ENCODE measurements at places on chromosomes 2 and 18. TPM values are rescaled to one million over a fixed set of nuclear protein-coding genes. Genes with fewer than 3 reads are reported as not detected.
A peak's percentile ranks its signal among the peaks of the same experiment; 100 is the strongest.

- no peak for DNase-seq
- H3K36me3 ChIP-seq, result no peaks in the 10 kb centered on the region
- peaks cover 2% of the 10 kb centered on the region for H3K27me3 ChIP-seq
These were observed 506.9 kb upstream of the MYT1L start for GRCh38 chr2:2837746-2838547.

The CTNNA2 gene
- total RNA-seq, result 0.62 TPM

The TYMS gene
- 19.7 TPM for total RNA-seq

GRCh38 chr2:238942080-238942725 lies 94.3 kb downstream of the TWIST2 start:
- no peak for DNase-seq
- H3K27me3 ChIP-seq, result peaks cover 8% of the 10 kb centered on the region
- H3K27ac ChIP-seq, result no peak overlapping the region

- no peaks in the 10 kb centered on the region for H3K27me3 ChIP-seq
- no peak overlapping the region for H3K4me3 ChIP-seq
- H3K36me3 ChIP-seq, result no peaks in the 10 kb centered on the region
- H3K4me1 ChIP-seq, result peaks cover 5% of the 10 kb centered on the region
- no peak for DNase-seq
These were observed 28.4 kb upstream of the PXDN start for GRCh38 chr2:1772471-1773267.

DNA sequence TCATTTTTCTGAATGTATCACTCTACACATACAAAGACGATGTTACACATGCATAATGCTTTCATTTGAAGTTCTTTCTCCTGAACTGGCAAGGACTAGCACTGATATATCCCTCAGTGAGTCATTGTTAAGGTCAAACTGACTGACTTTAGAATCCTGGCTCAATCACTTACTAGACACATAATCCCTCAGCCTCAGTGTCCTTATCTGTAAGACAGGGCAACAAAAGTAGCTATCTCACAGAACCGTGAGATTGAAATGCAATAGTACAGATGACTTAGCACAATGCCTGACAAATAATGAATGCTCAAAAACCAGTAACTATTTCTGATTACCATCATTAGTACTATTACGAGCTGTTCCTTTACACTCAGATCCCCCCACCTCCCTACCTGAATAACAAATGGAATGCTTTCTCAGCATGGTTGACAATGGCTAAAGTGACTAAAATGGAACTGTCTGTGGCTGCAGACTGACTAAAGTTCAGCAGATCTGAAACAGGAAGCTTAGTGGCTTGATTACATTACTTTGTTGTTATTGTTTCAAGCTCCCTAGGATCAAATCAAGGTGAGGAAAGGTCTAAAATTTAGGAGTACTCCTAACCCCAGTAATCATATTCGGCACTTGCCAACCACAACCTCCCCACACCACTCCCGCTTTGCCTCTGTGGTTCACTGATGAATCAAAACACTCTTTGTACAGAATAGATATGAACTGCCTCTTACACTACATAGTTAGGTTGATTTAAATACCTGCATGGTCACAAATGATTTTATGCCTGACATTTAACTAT lies 35.8 kb upstream of the CACNB4 start:
- no peak overlapping the region for H3K4me3 ChIP-seq
- no peaks in the 10 kb centered on the region for H3K27me3 ChIP-seq
- H3K4me1 ChIP-seq, result no peaks in the 10 kb centered on the region
- no peak overlapping the region for H3K27ac ChIP-seq
- H3K36me3 ChIP-seq, result peaks cover 9% of the 10 kb centered on the region
- DNase-seq, result no peak

GRCh38 chr2:105641389-105641811 lies 103.3 kb upstream of the NCK2 start:
- DNase-seq, result peak; percentile 89
- H3K4me3 ChIP-seq, result no peak overlapping the region
- H3K4me1 ChIP-seq, result peaks cover 33% of the 10 kb centered on the region

GRCh38 chr2:196566961-196567666 lies 72.4 kb upstream of the CCDC150 start:
- no peak overlapping the region for H3K4me3 ChIP-seq
- H3K36me3 ChIP-seq, result no peaks in the 10 kb centered on the region
- peak; percentile 92 for DNase-seq
- peak overlapping the region; percentile 11 for H3K27ac ChIP-seq
- H3K27me3 ChIP-seq, result no peaks in the 10 kb centered on the region

DNA sequence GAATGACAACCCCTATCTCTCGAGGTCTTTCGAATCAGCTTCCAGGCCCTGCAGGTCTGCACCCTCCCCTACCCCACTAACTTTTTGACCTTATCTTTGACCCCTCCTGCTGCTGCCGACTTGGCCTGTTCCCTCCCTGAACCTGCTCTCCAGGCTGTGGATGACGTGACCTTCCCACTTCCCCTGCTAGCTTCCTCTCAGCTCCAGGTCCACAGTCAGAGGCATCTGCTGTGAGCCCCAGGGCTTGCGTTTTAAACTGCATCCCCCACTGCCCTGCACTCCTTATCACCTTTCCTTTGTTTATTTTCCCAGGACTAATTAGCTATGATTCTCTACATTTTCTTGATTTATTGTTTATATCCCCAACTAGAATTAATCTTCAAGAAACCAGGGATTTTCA lies 71.2 kb upstream of the ALKAL2 start:
- DNase-seq, result no peak
- H3K36me3 ChIP-seq, result no peaks in the 10 kb centered on the region
- no peaks in the 10 kb centered on the region for H3K27me3 ChIP-seq
- H3K27ac ChIP-seq, result no peak overlapping the region
- H3K4me1 ChIP-seq, result no peaks in the 10 kb centered on the region
- no peak overlapping the region for H3K4me3 ChIP-seq

GRCh38 chr2:159262904-159263303 lies 23.6 kb downstream of the WDSUB1 start:
- no peak overlapping the region for H3K27ac ChIP-seq
- H3K4me3 ChIP-seq, result no peak overlapping the region

The GREB1L gene
- total RNA-seq, result 7.2 TPM

GRCh38 chr18:37419315-37419714 lies 146.3 kb downstream of the CELF4 start:
- peak overlapping the region; percentile 42 for H3K27ac ChIP-seq
- no peaks in the 10 kb centered on the region for H3K36me3 ChIP-seq
- peaks cover 17% of the 10 kb centered on the region for H3K4me1 ChIP-seq
- H3K4me3 ChIP-seq, result no peak overlapping the region
- H3K27me3 ChIP-seq, result no peaks in the 10 kb centered on the region
- no peak for DNase-seq

DNA sequence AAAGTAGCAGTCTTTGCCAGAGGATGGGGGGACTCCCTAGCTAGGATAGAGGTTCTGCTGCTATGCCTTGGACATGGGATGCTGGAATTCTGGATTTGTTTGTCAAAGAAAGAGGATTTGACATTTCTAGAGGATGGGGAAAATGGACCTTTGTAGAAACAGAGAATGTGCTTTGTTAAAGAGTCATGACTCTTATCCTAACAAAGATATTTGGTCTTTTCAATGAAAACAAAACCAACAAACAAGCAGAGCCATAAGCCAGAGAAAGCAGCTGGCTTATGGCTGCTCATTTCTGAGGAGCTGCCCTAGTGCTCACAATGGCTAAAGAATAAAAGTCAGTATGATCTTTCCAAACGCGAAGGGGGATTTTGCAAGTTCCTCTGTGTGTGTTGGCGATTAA lies 40.8 kb upstream of the MAPRE2 start:
- DNase-seq, result peak; percentile 45
- no peak overlapping the region for H3K4me3 ChIP-seq
- peak overlapping the region; percentile 90 for H3K27ac ChIP-seq
- no peaks in the 10 kb centered on the region for H3K36me3 ChIP-seq
- peaks cover 15% of the 10 kb centered on the region for H3K4me1 ChIP-seq

The PDE11A gene
- total RNA-seq, result 0.62 TPM

GRCh38 chr2:769771-770170 lies 92.6 kb upstream of the TMEM18 start:
- no peaks in the 10 kb centered on the region for H3K36me3 ChIP-seq
- DNase-seq, result no peak
- H3K27ac ChIP-seq, result no peak overlapping the region
- no peak overlapping the region for H3K4me3 ChIP-seq
- H3K4me1 ChIP-seq, result no peaks in the 10 kb centered on the region
- H3K27me3 ChIP-seq, result no peaks in the 10 kb centered on the region

DNA sequence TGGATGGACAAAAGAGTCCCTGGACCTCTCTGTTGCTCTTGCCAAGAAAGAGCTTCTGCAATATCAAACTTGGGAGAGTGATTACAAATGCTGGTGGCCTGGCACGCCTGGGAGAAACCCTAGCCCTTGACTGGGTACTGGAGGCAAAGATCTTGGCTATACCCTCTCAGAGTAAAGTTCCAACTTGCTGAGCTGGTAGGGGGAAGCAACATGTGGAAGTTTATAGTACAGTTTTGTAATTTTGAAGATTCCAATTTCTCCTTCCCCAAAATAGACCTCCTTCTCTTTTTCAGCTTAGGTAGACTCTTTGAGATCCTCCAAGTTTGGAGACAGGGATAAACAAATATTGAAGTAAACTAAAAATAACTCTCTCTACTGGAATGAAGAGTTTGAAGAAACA lies 645.3 kb downstream of the NR4A2 start:
- no peak overlapping the region for H3K27ac ChIP-seq
- peak; percentile 18 for DNase-seq
- no peaks in the 10 kb centered on the region for H3K27me3 ChIP-seq
- no peaks in the 10 kb centered on the region for H3K36me3 ChIP-seq
- H3K4me1 ChIP-seq, result no peaks in the 10 kb centered on the region

The MBP gene
- 11.1 TPM for total RNA-seq

GRCh38 chr2:136818839-136819238 lies 53.5 kb downstream of the THSD7B start:
- no peak overlapping the region for H3K27ac ChIP-seq
- H3K36me3 ChIP-seq, result no peaks in the 10 kb centered on the region
- H3K4me3 ChIP-seq, result no peak overlapping the region
- H3K27me3 ChIP-seq, result no peaks in the 10 kb centered on the region
- H3K4me1 ChIP-seq, result no peaks in the 10 kb centered on the region

DNA sequence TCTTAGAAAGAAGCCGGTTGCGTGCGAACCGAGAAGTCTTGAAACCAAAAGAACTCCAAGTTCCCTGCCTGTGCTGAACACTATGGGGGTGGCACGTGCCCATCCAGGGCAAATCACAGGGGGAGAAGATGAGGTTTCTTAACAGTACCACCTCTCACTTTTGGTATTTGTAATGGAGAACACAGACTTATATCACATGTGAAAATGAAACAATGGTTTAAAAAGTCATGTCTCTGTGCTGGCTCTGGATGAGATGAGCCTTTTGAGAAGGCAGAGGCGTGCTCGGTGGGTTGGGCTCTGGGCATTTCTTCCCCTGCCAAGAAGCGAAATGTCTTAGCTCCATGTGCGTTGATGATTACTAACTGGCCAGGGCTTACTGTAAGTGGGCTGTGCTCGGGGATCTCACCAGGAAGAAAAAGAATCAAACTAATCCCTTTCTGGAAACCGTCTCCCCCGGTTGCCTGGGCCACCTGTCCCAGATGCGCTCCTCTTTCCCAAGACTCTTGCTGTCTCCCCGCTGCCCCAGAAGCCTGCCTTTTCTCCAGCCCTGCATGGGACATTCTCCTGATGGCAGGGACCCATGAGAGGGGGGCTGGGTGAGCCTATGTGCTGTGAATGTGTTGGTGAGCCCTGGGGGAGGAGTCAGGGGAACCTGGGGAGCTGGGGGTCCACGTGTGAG lies 252.9 kb downstream of the PRKCE start:
- peak; percentile 82 for DNase-seq
- no peak overlapping the region for H3K4me3 ChIP-seq
- peak overlapping the region; percentile 66 for H3K27ac ChIP-seq

The HOXD9 gene
- 0.75 TPM for total RNA-seq

DNA sequence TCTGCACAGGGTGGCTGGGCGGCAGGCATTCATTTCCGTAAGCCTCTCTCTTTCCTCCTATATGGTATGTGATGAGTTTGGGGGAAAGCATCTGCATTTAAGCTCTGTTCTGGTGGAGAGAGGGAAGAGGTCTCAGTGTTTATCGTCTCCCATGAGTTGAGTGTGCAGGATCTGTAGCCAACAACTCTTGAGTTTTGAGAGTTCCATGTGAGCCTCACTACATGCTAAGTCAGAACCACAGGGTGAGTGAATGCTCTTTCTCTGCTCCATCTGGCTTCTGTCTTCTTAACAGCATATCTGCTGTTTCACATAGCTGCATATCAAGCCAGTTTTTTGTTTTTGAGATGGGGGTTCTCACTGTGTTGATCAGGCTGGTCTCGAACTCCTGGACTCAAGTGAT lies 22.7 kb downstream of the RAB31 start:
- peaks cover 9% of the 10 kb centered on the region for H3K36me3 ChIP-seq
- H3K27ac ChIP-seq, result no peak overlapping the region
- peaks cover 7% of the 10 kb centered on the region for H3K4me1 ChIP-seq
- no peaks in the 10 kb centered on the region for H3K27me3 ChIP-seq

GRCh38 chr2:64283641-64284361 lies 139.6 kb upstream of the PELI1 start:
- H3K27me3 ChIP-seq, result no peaks in the 10 kb centered on the region
- H3K4me3 ChIP-seq, result no peak overlapping the region
- peak overlapping the region; percentile 44 for H3K27ac ChIP-seq
- peak; percentile 60 for DNase-seq
- peaks cover 31% of the 10 kb centered on the region for H3K4me1 ChIP-seq

- peaks cover 36% of the 10 kb centered on the region for H3K4me1 ChIP-seq
- H3K27ac ChIP-seq, result no peak overlapping the region
- peaks cover 36% of the 10 kb centered on the region for H3K36me3 ChIP-seq
- no peaks in the 10 kb centered on the region for H3K27me3 ChIP-seq
- no peak for DNase-seq
- no peak overlapping the region for H3K4me3 ChIP-seq
These were observed 142.1 kb downstream of the GFPT1 start for GRCh38 chr2:69244882-69245281.

DNA sequence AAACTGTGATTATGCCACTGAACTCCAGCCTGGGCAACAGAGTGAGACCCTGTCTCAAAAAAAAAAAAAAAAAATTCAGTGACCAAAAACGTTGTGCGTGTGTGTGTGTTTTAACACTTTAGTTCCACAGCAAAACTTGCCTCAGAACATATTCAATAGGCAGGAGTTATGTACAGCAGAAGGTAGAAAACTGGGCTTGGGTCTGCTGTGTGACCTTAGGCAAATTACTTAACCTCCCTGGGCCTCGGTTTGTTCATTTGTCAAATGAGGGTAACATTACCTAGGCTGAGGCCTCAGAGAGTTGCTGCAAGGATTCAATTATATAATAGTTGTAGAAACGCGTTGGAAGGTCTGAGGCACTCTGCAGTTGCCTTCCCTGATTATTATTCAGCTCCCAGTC lies 10.3 kb upstream of the SCG2 start:
- H3K36me3 ChIP-seq, result no peaks in the 10 kb centered on the region
- H3K4me1 ChIP-seq, result peaks cover 7% of the 10 kb centered on the region
- peak overlapping the region; percentile 13 for H3K27ac ChIP-seq
- no peak for DNase-seq
- peak overlapping the region; percentile 21 for H3K4me3 ChIP-seq

The TUBA3D gene
- not detected for total RNA-seq
